ENCODE measurements at places on chromosomes 5 and 9.

DNA sequence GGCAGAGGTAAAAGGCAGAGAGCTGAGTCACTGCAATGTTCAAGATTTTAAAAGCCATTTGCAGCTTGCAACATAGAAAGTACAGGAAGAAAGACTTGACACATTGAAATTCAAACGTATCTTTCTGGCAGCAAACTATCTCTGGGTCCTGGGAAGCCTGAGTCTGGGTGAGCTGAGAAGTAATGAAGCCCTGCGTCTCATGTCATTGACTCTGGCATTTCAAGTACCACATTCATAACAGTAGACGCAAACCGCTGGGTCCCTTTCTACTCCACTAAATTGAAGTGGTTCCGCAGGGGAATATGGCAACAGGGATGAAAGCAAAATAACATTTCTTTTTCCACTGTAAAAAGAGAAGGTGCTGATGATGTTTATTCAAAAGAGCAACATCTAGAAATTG lies 694.3 kb downstream of the BRINP1 start:
- no peak for DNase-seq

GRCh38 chr9:33924978-33925797 lies 108.2 kb downstream of the UBE2R2 start:
- peak; percentile 18 for DNase-seq

GRCh38 chr9:84027201-84027600 lies 46.6 kb downstream of the RMI1 start:
- no peak for DNase-seq

- no peak for DNase-seq
These were observed 50.2 kb downstream of the TIMD4 start for GRCh38 chr5:156912869-156913268.

GRCh38 chr5:119367502-119368237 lies 11.9 kb downstream of the TNFAIP8 start:
- DNase-seq, result no peak

DNA sequence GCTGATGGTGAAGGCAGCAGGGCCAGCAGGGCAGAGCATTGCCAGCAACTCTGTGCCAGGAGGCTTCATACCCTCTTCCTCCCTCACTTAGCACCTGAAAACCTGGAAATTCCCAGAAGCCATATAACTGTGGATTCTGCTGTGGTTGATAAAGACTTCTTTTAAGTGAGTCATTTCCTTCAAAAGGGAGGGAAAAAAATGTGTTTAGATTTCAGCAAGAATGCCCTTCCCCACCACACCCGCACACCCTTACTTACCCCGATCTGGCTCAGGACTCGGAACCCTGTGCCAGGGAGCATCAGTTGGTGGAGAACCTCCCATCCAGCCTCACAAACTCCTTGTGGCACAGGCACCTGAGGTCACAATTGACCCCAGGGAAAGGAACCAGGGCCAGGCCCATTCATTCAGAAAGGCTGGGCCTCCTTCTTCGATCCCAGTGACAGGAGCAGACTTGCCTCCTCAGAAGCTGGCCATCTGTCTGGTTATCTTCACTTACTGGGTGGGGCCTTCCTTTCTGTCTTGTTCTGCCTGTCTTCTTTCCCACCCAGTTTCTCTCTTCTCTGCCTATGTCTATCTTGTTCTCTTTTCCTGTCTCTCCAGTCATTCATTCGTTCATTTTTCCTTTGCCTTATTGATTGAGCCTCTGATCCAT lies 62.6 kb downstream of the PLAC8L1 start:
- DNase-seq, result peak; percentile 9

GRCh38 chr5:158537366-158537765 lies 562.4 kb downstream of the EBF1 start:
- no peak for DNase-seq

- no peak for DNase-seq
These were observed 93.4 kb downstream of the ANKH start for GRCh38 chr5:14777932-14778791.

GRCh38 chr5:158123595-158123994 lies 264.6 kb upstream of the CLINT1 start:
- DNase-seq, result no peak

GRCh38 chr9:77848404-77848803 lies 183.2 kb downstream of the GNAQ start:
- no peak for DNase-seq

- DNase-seq, result no peak
These were observed 245.6 kb downstream of the LURAP1L start for GRCh38 chr9:13020146-13021040.

- DNase-seq, result no peak
These were observed 35.6 kb downstream of the MTX3 start for GRCh38 chr5:79955356-79955895.

DNA sequence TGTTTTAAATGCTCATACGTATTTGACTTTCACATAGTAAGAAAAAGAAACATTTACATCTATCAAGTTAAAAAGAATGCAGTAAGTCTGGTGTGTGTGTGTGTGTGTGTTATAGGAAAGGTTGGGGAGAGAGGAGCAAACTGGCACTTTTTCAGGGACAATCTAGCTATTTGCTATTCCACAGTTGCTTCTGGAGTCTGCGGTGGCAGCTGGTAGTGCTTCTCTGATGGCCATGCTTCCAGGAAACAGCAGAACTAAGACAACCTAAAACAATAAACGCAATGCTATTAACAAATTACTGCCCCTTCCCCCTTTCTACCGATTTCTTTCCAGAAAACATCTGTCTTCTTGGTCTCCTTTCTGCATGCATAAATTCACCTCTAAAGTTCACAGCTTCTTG lies 70.0 kb upstream of the CDH10 start:
- no peak for DNase-seq

DNA sequence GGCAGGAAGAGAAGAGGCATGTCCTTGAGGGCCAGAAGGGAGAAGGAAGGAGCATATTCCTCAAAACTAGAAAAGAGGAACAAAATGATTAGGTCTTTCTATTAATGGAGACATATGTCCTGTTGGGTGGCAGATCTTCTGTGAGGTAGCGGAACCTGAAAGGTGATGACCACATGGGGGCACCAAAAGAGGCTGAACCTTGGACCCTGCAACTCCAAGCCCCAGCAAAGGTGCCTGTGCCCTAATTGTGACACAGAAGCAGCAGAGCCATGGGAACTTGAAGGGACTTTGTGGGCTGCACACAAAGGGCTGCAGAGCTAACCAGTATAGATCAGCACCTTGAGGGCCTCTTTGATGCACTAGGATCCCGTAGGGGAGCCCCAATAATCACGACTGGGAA lies 158.0 kb downstream of the BAAT start:
- no peak for DNase-seq

- DNase-seq, result no peak
These were observed 148.4 kb upstream of the MAP3K1 start for GRCh38 chr5:56666901-56667300.

GRCh38 chr9:105242557-105242956 lies 1.9 kb upstream of the SLC44A1 start:
- DNase-seq, result no peak

- no peak for DNase-seq
These were observed 770.2 kb upstream of the FAM174A start for GRCh38 chr5:99765011-99765410.

GRCh38 chr5:2133080-2133479 lies 250.4 kb upstream of the IRX4 start:
- DNase-seq, result no peak

DNA sequence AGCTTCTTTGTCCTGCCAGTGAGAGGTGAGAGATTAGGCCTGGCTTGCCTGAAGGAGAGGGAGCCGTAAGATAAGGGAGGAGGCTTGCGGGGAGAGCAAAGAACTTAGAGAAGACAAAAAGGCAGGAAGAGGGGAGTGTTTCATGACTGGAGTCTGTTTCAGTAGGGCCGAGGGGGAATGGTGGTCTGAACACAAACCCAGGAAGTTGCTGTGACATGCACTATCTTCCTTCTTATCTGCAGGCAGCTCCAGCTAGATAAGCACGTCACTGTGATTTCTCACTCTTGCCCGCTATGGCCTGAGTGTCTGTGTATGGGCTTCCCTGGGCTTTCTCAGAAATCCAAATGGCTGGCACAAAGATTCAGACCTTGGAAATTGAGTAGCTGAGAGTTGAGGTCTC lies 307.5 kb upstream of the CLINT1 start:
- DNase-seq, result no peak

DNA sequence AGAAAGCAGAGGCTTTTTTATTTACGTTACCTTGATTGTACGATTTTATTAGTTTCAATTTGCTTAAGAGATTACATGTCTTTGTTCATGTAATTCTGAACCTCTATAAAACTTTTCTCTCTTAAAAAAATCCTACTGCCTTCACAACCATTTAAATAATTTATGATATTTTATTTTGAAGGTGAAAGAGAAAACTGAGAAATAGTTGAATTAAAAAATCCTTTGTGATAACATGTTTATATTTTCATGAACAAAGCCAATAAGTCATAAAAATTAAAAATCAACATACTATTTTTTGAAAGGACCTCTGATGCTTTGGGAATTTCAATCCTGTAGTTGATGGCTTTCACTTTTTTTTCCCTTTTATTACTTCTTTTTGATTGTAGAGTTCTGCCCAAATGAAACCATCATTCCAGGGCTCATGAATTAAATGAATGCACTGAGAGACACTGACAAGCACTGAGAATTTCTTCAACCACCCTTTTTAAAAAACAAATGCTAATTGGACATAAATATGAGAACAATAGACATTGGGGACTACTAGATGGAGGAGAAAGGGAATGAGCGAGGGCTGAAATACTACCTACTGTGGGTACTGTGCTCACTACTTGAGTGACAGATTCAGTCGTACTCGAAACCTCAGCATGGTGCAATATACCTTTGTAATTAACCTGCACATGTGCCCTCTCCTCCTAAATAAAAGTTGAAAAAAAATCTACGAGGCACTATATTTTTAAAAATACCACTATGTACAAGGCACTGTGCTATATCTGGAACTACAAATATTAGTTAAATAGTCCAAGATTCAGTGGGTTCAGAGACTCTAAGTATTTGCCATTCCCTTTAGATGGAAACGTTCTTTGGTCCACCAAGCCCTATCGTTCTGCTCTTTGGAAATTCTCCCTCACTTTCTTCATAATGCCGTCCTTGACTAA lies 5.9 kb downstream of the CDKN2A start:
- no peak for DNase-seq

DNA sequence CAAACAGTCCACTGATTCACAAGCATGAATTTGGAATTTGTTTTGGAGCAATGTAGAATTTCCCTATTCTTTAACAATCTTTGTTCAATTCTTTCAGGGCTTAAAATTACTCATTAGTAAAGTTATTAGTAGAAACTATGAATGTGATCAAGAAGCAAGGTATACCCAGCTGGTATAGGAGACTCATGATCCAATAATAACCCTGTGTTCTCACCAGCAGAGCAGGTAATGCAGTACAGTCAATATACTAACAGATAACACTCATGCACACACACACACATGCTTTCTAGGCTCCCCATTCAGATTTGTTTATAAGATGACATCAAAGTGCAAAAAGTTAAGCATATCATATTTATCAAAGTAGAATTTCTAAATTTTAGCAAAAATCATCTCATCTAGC lies 445.2 kb downstream of the ELAVL2 start:
- no peak for DNase-seq

GRCh38 chr5:80508844-80509243 lies 20.9 kb downstream of the FAM151B start:
- no peak for DNase-seq

DNA sequence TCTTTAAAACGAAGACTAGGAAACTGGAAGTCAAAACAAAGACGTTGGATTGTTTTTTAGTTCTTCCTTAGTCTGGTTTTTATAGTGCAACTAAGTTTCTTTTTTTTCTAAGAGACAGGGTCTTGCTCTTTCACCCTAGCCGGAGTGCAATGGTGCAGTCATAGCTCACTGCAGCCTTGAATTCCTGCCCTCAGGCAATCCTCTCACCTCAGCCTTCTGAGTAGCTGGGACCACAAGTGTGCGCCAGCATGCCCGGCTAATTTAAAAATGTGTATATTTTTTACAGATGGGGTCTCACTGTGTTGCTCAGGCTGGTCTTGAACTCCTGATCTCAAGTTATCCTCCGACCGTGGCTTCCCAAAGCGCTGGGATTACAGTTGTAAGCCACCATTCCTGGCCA lies 27.6 kb downstream of the ZFYVE16 start:
- no peak for DNase-seq

GRCh38 chr5:65461490-65461889 lies 20.2 kb downstream of the ADAMTS6 start:
- DNase-seq, result no peak

GRCh38 chr5:125528881-125529280 lies 782.4 kb upstream of the ZNF608 start:
- no peak for DNase-seq

GRCh38 chr9:37969130-37969529 lies 65.2 kb upstream of the SLC25A51 start:
- DNase-seq, result no peak

- DNase-seq, result no peak
These were observed 241.9 kb downstream of the PBX3 start for GRCh38 chr9:125989090-125989501.

DNA sequence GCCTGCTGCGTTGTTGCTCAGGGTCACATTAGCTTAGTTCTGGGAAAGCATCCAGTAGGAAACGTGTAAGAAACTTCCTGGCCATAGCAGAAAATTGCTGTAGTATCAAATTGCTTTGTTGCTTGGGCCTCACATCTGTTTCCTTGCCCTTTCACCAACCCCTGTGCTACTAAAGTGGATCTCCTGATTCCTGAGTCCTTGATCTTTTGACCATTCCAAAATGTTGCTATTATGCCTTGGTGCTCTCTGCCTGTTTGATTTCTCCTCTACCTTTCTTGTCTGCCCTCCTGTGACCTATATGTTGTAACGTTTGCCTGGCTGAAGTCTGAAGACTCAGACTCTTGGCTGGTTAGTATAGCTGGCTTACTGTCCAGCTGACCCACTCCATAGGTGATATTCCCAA lies 350.5 kb downstream of the ADGRV1 start:
- no peak for DNase-seq

DNA sequence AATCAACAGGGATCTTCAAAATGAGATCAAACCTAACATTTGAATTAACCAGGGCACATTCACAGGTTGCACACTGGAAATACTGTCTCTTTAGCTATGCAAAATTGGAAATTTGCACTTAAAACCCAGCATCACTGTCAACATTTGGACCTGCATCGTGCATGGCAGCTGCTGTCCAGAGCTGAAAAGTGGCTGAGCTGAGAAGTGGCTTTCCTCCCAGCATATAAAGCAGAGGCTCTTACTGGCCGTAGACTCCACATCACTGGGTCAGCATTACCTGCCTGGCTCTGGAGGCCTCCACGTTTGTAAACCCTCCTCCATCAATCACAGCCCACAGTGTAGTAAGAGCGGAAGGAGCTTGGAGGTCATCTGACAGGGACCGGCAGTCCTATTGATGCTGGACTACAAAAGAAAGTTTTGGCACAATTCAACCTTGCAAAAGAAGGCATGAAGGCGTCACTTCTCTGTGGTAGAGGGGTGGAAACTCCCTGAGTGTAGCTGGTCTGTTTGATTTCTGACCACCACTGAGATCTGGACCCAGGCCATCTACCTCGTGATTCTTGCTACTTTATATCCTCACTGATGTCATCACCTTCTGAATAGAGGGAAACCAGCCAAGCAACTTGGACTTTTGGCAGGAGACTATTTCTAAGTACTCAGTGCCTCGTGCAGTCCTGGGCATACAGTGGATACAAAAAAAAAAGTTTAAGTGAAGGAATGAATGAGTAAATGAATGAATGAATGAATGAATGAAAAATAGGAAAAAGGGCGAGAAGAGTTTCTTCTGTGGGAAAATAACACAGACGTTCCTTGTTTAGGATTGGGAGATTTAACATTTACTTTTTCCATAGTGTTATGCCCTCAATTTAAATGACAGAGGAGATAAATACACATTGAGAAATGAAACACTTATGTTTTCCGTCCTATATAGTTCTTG lies 14.8 kb downstream of the RASEF start:
- DNase-seq, result no peak

- no peak for DNase-seq
These were observed 38.8 kb downstream of the MRPL36 start for GRCh38 chr5:1760656-1761452.

Data from fibroblast of skin of left biceps (primary cell).